ENCODE measurements at places on chromosomes 1 and 21. TPM values are rescaled to one million over a fixed set of nuclear protein-coding genes. Genes with fewer than 3 reads are reported as not detected.
A peak's percentile ranks its signal among the peaks of the same experiment; 100 is the strongest.

- no peak overlapping the region for H3K4me3 ChIP-seq
- no peak for DNase-seq
- H3K36me3 ChIP-seq: no peaks in the 10 kb centered on the region
- H3K27me3 ChIP-seq: no peaks in the 10 kb centered on the region
These were observed 48.9 kb downstream of the NME7 start for GRCh38 chr1:169318536-169319244.

- H3K4me1 ChIP-seq: peaks cover 62% of the 10 kb centered on the region
- H3K4me3 ChIP-seq: peak overlapping the region; percentile 72
- H3K27me3 ChIP-seq: peaks cover 5% of the 10 kb centered on the region
- peak overlapping the region; percentile 87 for H3K27ac ChIP-seq
- peak; percentile 77 for DNase-seq
These were observed 48.3 kb downstream of the CLIC4 start for GRCh38 chr1:24793447-24794129.

GRCh38 chr1:75745276-75745675 is 20.8 kb downstream of the ACADM start:
- peaks cover 18% of the 10 kb centered on the region for H3K36me3 ChIP-seq
- no peaks in the 10 kb centered on the region for H3K4me1 ChIP-seq
- H3K27ac ChIP-seq: no peak overlapping the region
- DNase-seq: no peak
- H3K4me3 ChIP-seq: no peak overlapping the region
- no peaks in the 10 kb centered on the region for H3K27me3 ChIP-seq

GRCh38 chr1:90959352-90960206 is 62.3 kb downstream of the ZNF644 start:
- peaks cover 13% of the 10 kb centered on the region for H3K36me3 ChIP-seq
- H3K4me3 ChIP-seq: no peak overlapping the region
- peak; percentile 24 for DNase-seq

GRCh38 chr1:84598846-84599741 is 24.9 kb upstream of the CTBS start:
- no peaks in the 10 kb centered on the region for H3K27me3 ChIP-seq
- peaks cover 64% of the 10 kb centered on the region for H3K4me1 ChIP-seq
- 0 out of 2 replicates have a peak, but pooled peaks cover 6% of the 10 kb centered on the region for H3K36me3 ChIP-seq
- peak overlapping the region; percentile 82 for H3K4me3 ChIP-seq
- peak; percentile 85 for DNase-seq
- H3K27ac ChIP-seq: peak overlapping the region; percentile 95

DNA sequence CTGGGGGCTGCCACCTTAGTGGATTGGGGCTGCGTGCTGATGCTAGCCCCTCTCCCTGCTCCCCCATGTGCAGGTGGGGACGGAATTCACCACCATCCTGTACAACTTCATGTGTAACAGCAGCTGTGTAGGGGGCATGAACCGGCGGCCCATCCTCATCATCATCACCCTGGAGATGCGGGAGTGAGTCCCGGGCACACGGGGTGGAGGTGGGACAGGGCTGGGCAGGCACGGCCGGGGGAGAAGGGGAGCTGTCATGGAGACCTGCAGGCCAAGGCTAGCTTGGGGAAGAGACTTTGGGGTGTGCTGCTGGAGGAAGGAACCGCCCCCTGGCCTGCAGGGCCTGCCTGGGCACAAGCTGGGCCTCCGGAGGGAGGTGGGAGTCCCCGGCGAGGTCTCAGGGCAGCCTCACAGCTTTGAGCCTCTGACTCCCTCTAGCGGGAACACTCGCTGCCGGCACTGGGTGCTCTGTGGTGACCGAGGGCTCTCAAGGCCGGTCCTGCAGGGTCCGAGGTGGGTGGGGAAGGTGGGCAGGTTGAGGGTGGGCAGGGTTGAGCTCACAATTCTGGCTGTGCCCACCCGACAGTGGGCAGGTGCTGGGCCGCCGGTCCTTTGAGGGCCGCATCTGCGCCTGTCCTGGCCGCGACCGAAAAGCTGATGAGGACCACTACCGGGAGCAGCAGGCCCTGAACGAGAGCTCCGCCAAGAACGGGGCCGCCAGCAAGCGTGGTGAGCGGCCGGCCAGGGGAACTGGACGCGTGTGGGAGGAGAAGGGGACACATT is 25.0 kb upstream of the CCDC27 start:
- H3K4me3 ChIP-seq: no peak overlapping the region
- no peak for DNase-seq
- no peak overlapping the region for H3K27ac ChIP-seq
- peaks cover 17% of the 10 kb centered on the region for H3K27me3 ChIP-seq

GRCh38 chr21:20739421-20739820 is 258.8 kb upstream of the NCAM2 start:
- no peak overlapping the region for H3K4me3 ChIP-seq
- no peaks in the 10 kb centered on the region for H3K27me3 ChIP-seq
- no peak for DNase-seq
- peaks cover 6% of the 10 kb centered on the region for H3K36me3 ChIP-seq
- no peak overlapping the region for H3K27ac ChIP-seq

GRCh38 chr1:180631194-180631765 is 542 bp upstream of the XPR1 start:
- no peaks in the 10 kb centered on the region for H3K36me3 ChIP-seq
- no peak overlapping the region for H3K27ac ChIP-seq
- H3K4me3 ChIP-seq: no peak overlapping the region
- DNase-seq: no peak
- peaks cover 15% of the 10 kb centered on the region for H3K4me1 ChIP-seq
- H3K27me3 ChIP-seq: no peaks in the 10 kb centered on the region

DNA sequence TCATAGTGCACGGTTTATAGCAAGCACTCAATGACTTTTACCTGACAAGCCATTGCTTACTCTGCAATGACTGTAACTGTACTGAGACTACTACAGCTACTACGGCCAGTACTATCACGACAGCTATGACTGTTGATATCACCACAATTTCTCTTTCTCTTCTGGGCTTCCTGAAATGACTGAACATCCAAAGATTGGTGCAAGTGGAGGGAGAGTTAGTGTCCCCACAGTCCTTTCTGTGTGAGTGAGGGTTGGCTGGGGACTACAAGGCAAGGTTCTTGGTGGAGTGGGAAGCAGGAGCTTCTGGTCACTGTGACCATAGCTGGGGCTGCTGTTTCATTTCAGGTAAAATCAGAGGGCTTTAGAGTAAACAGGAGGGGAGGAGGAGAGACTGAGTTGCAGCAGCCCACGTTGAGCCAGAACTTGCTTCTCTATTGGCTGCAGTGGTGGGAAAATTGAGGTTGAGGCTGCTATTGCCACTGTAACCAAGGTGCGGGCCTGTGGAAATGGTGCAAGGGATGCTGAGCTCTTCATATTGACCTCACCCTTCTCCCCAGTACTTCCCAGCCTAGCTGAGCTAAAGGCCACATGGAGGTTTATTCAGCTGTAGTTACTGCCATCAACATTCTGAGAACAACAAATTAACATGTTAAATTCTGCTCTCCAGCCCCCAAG is 14.1 kb upstream of the IL10 start:
- no peak for DNase-seq
- H3K4me1 ChIP-seq: peaks cover 9% of the 10 kb centered on the region
- H3K4me3 ChIP-seq: no peak overlapping the region
- H3K27me3 ChIP-seq: peaks cover 4% of the 10 kb centered on the region
- H3K27ac ChIP-seq: no peak overlapping the region

DNA sequence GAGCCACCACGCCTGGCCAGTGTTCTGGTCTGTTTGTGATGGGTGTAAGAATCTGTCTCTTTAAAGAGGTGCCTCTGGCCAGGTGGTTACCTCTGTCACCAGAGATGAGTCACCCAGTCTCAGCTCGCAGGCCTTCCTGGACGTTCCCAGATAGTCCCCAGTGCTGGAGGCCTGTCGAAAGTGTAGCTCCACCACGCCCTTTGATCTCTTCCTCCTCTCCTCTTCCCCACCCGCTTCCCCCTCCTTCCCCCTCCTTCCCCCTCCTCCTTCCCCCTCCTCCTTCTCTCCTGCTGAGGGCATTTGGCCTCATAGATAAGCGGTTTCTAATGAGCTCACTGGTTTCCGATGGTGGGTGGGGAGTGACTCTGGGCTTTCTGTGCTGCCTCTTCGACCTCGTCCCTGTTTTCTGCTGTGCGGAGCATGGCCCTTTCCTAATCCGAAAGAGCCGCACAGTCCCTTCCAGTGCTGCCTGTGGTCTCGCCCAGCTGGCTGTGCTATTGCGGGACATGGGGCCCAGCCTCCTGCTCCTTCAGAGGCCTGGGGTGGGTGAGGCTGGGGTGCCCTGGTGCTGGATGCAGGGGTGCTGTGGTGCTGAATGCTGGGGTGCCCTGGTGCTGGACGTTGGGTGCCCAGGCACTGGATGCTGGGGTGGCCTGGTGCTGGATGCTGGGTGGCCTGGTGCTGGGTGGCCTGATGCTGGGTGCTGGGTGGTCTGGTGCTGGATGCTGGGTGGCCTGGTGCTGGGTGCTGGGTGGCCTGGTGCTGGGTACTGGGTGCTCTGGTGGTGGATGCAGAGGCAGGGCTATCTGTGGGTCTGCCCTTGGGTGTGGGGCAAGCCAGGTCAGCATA is 19.2 kb downstream of the AGPAT3 start:
- no peak overlapping the region for H3K27ac ChIP-seq
- peaks cover 4% of the 10 kb centered on the region for H3K36me3 ChIP-seq
- H3K4me3 ChIP-seq: no peak overlapping the region

GRCh38 chr1:197695961-197696360 is 79.3 kb downstream of the DENND1B start:
- H3K4me1 ChIP-seq: peaks cover 51% of the 10 kb centered on the region
- DNase-seq: no peak
- H3K36me3 ChIP-seq: peaks cover 5% of the 10 kb centered on the region
- H3K27ac ChIP-seq: no peak overlapping the region

GRCh38 chr21:44330698-44331097 is 8.5 kb downstream of the CFAP410 start:
- H3K4me1 ChIP-seq: peaks cover 4% of the 10 kb centered on the region
- no peak for DNase-seq
- H3K27ac ChIP-seq: no peak overlapping the region
- H3K27me3 ChIP-seq: peaks cover 13% of the 10 kb centered on the region

DNA sequence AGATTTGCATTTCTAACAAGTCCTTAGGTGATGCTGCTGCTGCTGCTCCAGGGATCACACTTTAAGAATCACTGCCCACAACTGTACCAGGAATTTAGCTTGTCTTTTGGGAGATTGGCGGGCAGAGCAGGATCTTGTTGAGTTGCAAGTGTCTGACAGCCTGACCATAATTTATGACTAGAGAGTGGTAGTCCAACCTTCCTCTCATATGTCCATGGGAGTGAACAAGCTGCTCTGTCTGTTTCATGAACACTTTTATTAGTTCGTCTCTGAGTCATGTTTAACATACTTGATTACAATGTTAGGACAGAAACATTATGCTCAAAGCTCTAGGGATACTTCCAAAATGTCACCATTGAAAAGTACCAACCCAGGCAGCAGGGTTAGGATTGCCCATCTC is 169.6 kb downstream of the TGFB2 start:
- H3K27ac ChIP-seq: no peak overlapping the region
- H3K36me3 ChIP-seq: no peaks in the 10 kb centered on the region

DNA sequence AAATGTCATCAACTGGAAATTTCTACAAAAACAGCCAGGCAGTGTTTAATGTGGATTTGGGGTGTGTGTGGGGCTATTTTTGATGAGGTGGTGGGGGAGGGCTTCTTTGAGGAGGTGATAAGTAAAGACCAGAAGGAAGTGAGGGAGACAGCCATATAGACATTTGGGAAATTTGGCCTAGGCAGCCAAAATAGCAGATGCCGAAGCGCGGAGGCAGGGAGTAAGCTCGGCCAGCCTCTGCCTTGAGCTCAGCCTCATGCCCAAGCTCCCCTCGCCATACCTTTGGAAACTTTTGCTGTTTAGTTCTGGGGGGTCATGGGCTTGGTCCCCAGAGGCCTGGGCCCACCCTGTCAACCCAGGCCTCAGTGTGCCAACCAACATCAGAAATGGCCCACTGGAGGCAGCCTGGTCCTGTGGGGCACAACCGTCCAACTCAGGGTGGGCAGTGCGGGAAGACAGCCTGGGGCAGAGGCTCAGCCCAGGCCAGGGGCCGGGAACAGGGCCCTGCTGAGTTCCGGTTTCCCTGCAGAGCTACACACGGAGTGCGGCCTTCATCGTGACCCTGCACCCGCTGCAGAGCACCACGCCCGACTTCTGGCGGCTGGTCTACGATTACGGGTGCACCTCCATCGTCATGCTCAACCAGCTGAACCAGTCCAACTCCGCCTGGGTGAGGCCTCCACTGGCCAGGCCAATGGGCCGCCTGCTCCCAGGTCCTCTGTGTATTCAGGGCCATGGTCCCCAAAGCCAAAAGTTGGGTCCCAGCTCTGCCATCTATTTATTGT is 84.0 kb downstream of the PTPRU start:
- no peak overlapping the region for H3K4me3 ChIP-seq
- no peaks in the 10 kb centered on the region for H3K36me3 ChIP-seq
- no peak for DNase-seq
- H3K27me3 ChIP-seq: peaks cover 2% of the 10 kb centered on the region

- no peak overlapping the region for H3K4me3 ChIP-seq
- H3K36me3 ChIP-seq: no peaks in the 10 kb centered on the region
- peaks cover 3% of the 10 kb centered on the region for H3K27me3 ChIP-seq
- no peak for DNase-seq
- no peaks in the 10 kb centered on the region for H3K4me1 ChIP-seq
- H3K27ac ChIP-seq: no peak overlapping the region
These were observed 12.0 kb upstream of the HNRNPU start for GRCh38 chr1:244876228-244876910.

- no peaks in the 10 kb centered on the region for H3K36me3 ChIP-seq
- H3K27ac ChIP-seq: no peak overlapping the region
- peaks cover 15% of the 10 kb centered on the region for H3K27me3 ChIP-seq
- DNase-seq: no peak
- no peaks in the 10 kb centered on the region for H3K4me1 ChIP-seq
- H3K4me3 ChIP-seq: no peak overlapping the region
These were observed 29.1 kb upstream of the CADM3 start for GRCh38 chr1:159142391-159142663.

- peaks cover 23% of the 10 kb centered on the region for H3K36me3 ChIP-seq
- H3K4me1 ChIP-seq: peaks cover 41% of the 10 kb centered on the region
- peak overlapping the region; percentile 65 for H3K27ac ChIP-seq
- H3K27me3 ChIP-seq: peaks cover 2% of the 10 kb centered on the region
- peak overlapping the region; percentile 7 for H3K4me3 ChIP-seq
- peak; percentile 76 for DNase-seq
These were observed 7.6 kb upstream of the C1orf116 start for GRCh38 chr1:207040181-207040533.

DNA sequence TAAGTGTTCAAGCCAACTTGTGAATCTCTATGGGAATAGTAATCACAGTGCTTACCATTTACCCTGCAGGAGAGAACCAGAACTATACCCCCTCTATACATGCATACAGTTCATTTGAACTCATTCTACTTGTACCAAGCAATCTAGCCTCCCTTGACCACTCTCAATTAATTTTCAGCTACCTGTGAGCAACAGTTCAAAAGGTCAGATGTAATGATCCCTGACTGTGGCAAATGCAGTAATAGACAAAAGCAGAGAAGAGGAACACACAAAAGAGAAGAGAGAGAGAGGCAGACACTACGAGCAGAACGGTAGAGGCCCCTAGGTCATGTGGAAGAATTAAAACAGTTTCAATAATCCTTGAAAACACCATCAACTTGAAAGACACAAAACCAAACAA is 52.8 kb downstream of the FMO4 start:
- H3K36me3 ChIP-seq: no peaks in the 10 kb centered on the region
- H3K27ac ChIP-seq: no peak overlapping the region
- peaks cover 5% of the 10 kb centered on the region for H3K27me3 ChIP-seq
- no peak for DNase-seq
- no peaks in the 10 kb centered on the region for H3K4me1 ChIP-seq

The KIF21B gene
- not detected for total RNA-seq

The TSNAX gene
- 54.1 TPM for total RNA-seq

The SCYL3 gene
- total RNA-seq: 5.2 TPM

The RAB4A gene
- 61.2 TPM for total RNA-seq

The ELAVL4 gene
- not detected for total RNA-seq

The C1orf115 gene
- total RNA-seq: 0.33 TPM

The TAL1 gene
- not detected for total RNA-seq

The NUF2 gene
- total RNA-seq: 23.7 TPM

The PRRX1 gene
- 151 TPM for total RNA-seq
